Stimulated activated CD4-positive, alpha-beta T cell treated with anti-CD3 and anti-CD28 coated beads, Interleukin-4, amount 100 ng/mL, for 48 hours (primary cell): ENCODE measurements at places on chromosomes 12 and 14.

DNA sequence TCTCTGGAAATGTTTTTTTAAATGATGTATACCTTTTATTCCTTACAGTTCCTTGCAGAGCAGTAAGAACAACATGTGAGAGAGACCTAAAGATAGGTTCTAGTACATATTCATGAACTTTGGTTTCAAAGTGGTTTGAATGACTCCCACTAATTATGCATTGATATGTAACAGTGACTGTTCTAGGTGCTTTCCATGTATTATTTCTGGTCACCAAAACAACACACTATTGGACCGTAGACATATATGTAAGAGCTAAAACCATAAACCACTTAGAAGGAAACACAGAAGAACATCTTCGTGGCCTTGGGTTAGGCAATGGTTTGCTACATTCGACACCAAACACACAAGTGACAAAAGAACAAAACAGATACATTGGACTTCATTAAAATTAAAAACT is 37.9 kb downstream of the SOX5 start:
- DNase-seq: no peak

DNA sequence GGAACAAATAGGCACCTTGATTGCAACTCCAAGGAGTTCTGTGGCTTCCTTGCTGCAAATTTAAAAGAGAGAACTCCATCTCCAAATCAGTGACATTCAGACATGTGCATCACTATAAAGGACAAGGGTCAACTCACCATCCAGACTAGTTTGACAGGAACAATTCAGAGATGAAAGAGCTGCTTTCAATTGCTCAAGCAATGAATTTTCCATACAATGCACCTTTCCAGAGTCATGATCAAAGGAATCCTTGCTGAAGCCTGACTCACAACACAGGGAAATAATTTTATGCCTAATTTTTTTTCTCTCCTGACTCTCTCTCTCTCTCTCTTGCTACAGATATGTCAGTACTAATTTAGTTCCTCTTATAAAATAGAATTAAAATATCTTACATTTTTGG is 380.5 kb upstream of the GARIN6 start:
- no peak for DNase-seq

- DNase-seq: no peak
Observed at GRCh38 chr12:30694412-30695198, 1.1 kb downstream of the IPO8 start.

GRCh38 chr14:55026793-55027561 is at the start of the genes SOCS4 and WDHD1:
TSS of gene SOCS4 (plus strand) at chr14:55027236. CDS start at chr14:55043042, 15,806 bp downstream.
TSS of gene WDHD1 (minus strand) at chr14:55027099. CDS start at chr14:55026787, 312 bp downstream.
- DNase-seq: peak; percentile 97

DNA sequence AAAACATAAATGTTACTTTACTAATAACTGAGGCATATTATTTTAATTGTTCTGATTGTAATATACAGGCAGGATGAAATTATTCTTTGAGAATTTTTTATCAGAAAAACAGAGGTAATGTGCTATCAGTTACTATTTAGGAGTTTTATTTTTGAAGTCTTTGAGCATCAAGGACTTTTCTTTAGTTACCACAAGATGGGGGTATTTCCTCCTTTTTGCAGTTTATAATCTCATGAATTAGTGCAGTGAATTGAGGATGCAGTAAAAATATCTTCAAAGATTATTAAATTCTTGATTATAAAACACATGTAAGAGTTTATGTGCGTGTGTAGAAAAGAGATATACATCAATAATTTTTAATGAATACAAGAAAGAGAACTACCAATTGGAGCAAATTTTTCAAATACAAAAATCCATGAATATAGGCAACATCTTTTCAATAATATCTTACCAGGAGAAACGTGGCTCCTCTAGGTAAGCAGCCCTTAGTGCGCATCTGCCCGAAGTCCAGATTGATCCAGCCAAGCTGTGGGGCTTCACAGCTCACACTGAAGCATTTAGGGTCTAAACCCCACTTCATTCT is 71.6 kb downstream of the ERGIC2 start:
- DNase-seq: no peak

- no peak for DNase-seq
Observed at GRCh38 chr14:104805326-104805678, 4.4 kb downstream of the ZBTB42 start.

- peak; percentile 21 for DNase-seq
Observed at GRCh38 chr12:24948420-24948756, 513 bp downstream of the BCAT1 start.

DNA sequence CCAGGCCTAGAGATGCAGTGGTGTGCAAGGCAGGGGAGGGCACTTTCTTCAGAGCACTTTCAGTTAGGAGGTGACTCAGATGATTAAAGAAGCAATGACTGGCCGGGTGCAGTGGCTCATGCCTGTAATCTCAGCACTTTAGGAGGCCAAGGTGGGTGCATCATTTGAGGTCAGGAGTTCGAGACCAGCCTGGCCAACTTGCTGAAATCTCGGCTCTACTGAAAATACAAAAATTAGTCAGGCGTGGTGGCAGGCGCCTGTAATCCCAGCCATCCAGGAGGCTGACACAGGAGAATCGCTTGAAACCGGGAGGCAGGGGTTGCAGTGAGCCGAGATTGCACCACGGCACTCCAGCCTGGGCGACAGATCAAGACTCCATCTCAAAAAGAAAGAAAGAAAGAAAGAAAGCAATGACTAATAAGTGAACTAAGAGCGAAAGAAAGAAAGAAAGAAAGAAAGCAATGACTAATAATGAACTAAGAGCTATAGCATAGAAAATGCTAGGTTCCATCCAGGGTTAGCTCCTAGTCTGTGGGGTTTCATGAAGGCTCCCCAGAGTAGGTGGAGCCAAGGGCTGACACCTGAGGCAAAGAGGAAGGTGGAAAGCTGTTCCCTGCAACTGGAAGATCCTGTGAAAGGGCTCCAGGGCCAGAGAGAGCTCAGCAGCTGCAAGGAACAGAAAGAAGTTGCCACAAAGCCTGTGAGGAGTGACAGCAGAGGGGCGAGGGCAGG is 334.5 kb downstream of the CACNA1C start:
- DNase-seq: peak; percentile 32

DNA sequence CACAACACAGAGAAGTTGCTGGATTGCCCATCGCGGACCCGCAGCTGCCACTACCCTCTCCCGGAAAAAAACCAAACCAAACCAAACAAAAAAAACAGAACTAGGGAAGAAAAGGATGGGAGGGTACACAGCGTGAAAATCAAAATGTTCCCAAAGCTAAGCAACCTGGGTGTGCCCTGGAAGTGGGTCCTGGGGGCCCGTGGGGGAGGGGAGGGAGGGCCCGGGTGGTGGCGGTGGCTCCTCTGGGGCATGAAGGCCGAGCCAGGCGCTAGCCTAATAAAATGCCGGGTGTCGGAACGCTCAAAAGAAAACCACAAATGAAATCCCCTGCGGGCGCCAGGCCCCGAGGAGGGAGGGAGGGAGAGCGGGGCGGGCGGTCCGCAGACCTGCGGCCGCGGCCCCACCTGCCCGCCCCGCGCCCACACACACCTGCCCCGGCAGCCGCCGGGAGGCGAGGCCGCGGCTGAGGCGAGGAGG is 787 bp downstream of the HECTD4 start:
- DNase-seq: no peak

DNA sequence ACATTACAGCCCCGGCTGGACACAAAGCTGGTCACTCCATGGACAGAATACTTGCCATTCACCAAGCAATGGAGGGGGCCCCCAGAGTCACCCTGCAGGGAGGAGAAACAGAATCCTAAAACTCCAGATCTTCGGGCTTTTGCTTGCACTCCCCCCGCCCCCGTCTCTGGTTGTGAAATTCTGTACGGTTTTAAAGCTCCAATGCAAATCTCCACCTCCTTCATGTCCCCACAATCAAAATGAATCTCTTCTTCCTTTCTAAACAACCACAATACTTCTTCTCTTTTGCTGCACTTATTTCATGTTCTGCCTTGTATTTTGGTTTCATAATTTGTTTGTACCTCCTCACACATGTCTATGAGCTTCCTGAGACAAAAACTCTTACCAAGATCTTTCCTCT is 5.8 kb upstream of the BIN2 start:
- no peak for DNase-seq

DNA sequence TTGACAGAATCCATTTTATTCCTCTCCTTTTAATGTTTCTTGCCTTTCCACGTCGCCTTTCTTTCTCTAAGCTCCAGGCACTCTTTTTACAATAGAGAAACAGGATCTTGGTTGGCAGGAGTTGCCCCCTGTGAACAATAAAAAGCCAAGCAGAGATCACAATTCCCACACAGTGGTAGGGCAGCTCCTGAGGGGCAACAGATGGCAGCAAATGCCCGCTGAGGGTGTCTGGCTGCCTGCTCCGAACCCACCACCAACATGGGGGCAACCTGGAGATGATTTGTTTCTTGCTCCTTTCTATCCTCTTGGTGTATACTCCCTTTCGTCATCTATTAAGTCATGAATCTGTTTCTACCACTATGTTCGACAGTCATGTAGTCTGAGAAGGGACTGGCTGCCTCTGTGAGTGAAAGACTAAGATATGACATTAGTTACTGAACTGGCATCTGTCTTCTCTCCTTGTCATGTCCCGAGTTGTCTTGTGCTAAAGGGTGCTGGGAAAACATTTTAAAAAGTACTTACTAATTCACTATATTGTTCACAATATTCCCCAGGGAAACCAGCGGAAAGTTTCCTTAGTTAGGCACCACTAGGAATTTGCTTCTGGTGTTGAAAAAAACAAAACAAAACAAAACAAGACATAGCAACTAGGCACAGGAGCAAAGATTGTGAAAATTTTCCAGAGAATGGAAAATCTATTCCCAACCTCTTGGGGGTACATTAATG is 170.1 kb downstream of the STXBP6 start:
- DNase-seq: no peak

- DNase-seq: no peak
Observed at GRCh38 chr12:116513944-116514343, 45.2 kb upstream of the MAP1LC3B2 start.
